ENCODE measurements at places on chromosomes 2 and 18. TPM values are rescaled to one million over a fixed set of nuclear protein-coding genes. Genes with fewer than 3 reads are reported as not detected.

The KIAA2012 gene
- total RNA-seq: not detected

The ST3GAL5 gene
- total RNA-seq: 38.9 TPM

The SNORC gene
- total RNA-seq: 9.8 TPM

The FBXO36 gene
- total RNA-seq: 1.4 TPM

The NOP58 gene
- total RNA-seq: 120 TPM

The TCF23 gene
- total RNA-seq: not detected

The STAT4 gene
- total RNA-seq: 3.9 TPM

The TMEM198 gene
- 0.90 TPM for total RNA-seq

The NYAP2 gene
- not detected for total RNA-seq

The SOCS6 gene
- total RNA-seq: 32.6 TPM

The RNMT gene
- total RNA-seq: 19.0 TPM

The C2orf78 gene
- not detected for total RNA-seq

The BBS5 gene
- 6.1 TPM for total RNA-seq

The SPATA3 gene
- not detected for total RNA-seq

The CNOT9 gene
- total RNA-seq: 44.4 TPM

The CRYBA2 gene
- total RNA-seq: not detected

The GKN1 gene
- total RNA-seq: 0.83 TPM

The AP1S3 gene
- total RNA-seq: 34.1 TPM

The TMBIM1 gene
- total RNA-seq: 127 TPM

The GKN2 gene
- 2.4 TPM for total RNA-seq

The C1GALT1C1L gene
- total RNA-seq: 1.7 TPM

The KLHL41 gene
- 0.37 TPM for total RNA-seq

The PER2 gene
- total RNA-seq: 3.1 TPM

The BCL11A gene
- total RNA-seq: 0.20 TPM

The HEATR5B gene
- 7.3 TPM for total RNA-seq

The CCNYL1 gene
- 22.8 TPM for total RNA-seq

The PPIL3 gene
- 26.6 TPM for total RNA-seq

The NGEF gene
- 21.6 TPM for total RNA-seq

The VSNL1 gene
- total RNA-seq: not detected

The CD8B2 gene
- not detected for total RNA-seq

The REV1 gene
- total RNA-seq: 8.8 TPM

The FBXO48 gene
- total RNA-seq: 0.52 TPM

The CBLN2 gene
- 0.05 TPM for total RNA-seq

The VWC2L gene
- total RNA-seq: not detected

The PSMA8 gene
- total RNA-seq: not detected

The TFCP2L1 gene
- 4.9 TPM for total RNA-seq

The GLI2 gene
- total RNA-seq: 24.1 TPM

The BOD1L2 gene
- total RNA-seq: not detected

The SNTG2 gene
- not detected for total RNA-seq

The DPYSL5 gene
- 6.8 TPM for total RNA-seq

The C2orf15 gene
- 0.73 TPM for total RNA-seq

The ZEB2 gene
- total RNA-seq: 8.0 TPM

The UGT1A4 gene
- total RNA-seq: 0.06 TPM

The DIPK1C gene
- total RNA-seq: not detected

The PXDN gene
- 12.3 TPM for total RNA-seq

The B3GNT7 gene
- total RNA-seq: 2.0 TPM

The DGUOK gene
- 148 TPM for total RNA-seq

The WDSUB1 gene
- 8.5 TPM for total RNA-seq

Measured in A549 treated with CORT108297 at 1 μM for 4 hours (cell line).